ENCODE measurements at places on chromosomes 5 and 9. TPM values are rescaled to one million over a fixed set of nuclear protein-coding genes. Genes with fewer than 3 reads are reported as not detected.

The TSSK1B gene
- not detected for total RNA-seq

The TAF1L gene
- total RNA-seq = not detected

GRCh38 chr5:167585184-167585583 lies 706.3 kb upstream of the WWC1 start:
- no peak for DNase-seq

DNA sequence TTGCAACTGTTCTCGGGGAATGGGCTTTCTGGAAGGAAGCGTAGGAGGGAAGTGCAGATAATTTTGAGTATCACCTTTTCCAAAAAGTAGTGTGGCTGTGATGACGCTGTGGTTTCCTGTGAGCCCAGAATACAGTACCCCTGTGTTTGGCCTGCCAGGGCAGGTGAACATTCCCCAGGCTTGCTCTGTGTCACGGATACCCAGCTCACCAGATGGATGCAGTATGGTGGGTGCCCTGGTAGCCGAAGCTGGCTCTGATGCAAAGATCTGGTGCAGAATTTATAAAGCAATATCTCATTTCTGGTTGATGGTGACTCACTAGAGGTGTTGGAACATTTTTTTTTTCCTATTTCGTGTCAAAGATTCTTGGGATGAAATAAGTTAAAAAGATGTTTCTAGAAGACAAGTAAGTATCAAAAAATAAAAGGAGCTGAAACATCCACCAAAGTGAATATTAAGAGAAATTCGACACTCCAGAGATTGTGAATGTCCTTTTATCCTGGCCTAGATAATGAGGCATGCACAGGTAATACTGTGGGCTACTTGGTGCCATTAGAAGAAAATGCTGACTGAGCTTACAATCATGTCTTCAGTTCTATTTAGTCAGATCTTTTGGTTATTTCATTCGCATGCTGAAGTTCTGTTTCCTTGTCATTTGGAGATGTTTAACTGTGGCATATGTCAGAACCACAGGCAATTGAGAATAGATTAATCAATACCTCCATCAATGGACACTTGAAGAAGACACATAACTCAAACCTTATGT lies 200.1 kb downstream of the GADD45G start:
- DNase-seq = no peak

DNA sequence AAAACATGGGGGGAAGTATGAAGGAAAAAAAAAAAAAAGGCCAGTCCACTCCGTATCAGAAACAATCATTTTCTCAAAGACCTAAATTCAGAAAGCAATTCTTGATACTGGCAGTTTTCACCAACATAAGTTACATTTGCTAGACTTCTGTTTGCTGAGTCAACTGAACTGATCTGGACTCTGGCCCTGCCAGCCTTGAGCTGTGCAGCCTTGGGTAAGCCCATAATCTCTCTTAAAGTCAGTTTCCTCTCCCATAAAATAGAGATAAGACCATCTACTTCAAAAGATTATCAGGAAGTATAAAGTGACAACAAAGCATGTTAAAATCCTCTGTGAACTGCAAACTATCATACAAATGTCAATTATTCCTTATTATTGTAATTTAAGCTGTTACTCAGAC lies 106.8 kb downstream of the MAPKAP1 start:
- no peak for DNase-seq

GRCh38 chr5:8879248-8879647 lies 666.6 kb downstream of the SEMA5A start:
- DNase-seq = no peak

- no peak for DNase-seq
These were observed 112.4 kb downstream of the COL23A1 start for GRCh38 chr5:178477802-178478201.

Measured in epithelial cell of proximal tubule (primary cell).